COR-L47 (cell line): ENCODE measurements at places on chromosomes 12 and 14.

DNA sequence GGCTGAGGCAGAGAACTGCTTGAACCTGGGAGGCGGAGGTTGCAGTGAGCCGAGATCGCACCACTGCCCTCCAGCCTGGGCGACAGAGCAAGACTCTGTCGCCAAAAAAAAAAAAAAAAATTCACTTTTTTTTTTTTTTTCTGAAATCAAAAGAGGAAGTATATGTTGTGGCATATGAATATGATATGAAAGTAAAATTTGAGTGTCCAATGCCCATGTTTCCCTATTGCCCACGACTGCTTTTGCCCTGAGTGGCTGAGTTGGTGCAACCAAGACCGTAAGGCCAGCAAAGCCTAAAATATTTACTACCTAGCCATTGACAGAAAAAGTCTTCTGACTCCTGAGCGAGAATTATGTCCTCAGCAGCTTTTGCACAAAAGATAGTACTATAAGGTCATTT, 101.7 kb upstream of the PARP11 start:
- DNase-seq: no peak

GRCh38 chr14:77206261-77206824, 24.7 kb downstream of the TMEM63C start:
- no peak for DNase-seq

- no peak for DNase-seq
Measured at GRCh38 chr12:12238605-12239004, 28.2 kb downstream of the LRP6 start.

- no peak for DNase-seq
Measured at GRCh38 chr12:109460538-109460937, 16.6 kb downstream of the KCTD10 start.

- DNase-seq: no peak
Measured at GRCh38 chr12:68479261-68479895, 131.3 kb upstream of the RAP1B start.

- peak; percentile 41 for DNase-seq
Measured at GRCh38 chr12:113030875-113031525, 25.5 kb upstream of the DTX1 start.

- DNase-seq: peak; percentile 59
Measured at GRCh38 chr14:66070542-66071319, 415.4 kb upstream of the CCDC196 start.

- DNase-seq: peak; percentile 59
Measured at GRCh38 chr12:82687021-82688011, 610 bp downstream of the TMTC2 start.

DNA sequence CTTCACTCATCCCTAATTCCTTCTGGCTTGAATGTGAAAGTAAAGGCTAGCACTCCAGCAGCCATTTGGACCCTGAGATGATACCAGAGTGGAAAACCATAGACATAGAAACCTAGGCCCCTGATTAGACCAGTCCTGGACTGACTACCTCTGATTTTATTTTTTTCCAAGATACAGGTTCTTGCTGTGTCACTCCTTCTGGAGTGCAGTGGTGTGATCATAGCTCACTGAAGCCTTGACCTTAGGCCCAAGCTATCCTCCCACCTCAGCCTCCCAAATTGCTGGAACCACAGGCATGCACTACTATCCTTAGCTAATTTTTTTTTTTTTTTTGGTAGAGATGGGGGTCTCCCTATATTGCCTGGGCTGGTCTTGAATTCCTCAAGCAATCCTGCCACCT, 74.4 kb upstream of the STAC3 start:
- no peak for DNase-seq

DNA sequence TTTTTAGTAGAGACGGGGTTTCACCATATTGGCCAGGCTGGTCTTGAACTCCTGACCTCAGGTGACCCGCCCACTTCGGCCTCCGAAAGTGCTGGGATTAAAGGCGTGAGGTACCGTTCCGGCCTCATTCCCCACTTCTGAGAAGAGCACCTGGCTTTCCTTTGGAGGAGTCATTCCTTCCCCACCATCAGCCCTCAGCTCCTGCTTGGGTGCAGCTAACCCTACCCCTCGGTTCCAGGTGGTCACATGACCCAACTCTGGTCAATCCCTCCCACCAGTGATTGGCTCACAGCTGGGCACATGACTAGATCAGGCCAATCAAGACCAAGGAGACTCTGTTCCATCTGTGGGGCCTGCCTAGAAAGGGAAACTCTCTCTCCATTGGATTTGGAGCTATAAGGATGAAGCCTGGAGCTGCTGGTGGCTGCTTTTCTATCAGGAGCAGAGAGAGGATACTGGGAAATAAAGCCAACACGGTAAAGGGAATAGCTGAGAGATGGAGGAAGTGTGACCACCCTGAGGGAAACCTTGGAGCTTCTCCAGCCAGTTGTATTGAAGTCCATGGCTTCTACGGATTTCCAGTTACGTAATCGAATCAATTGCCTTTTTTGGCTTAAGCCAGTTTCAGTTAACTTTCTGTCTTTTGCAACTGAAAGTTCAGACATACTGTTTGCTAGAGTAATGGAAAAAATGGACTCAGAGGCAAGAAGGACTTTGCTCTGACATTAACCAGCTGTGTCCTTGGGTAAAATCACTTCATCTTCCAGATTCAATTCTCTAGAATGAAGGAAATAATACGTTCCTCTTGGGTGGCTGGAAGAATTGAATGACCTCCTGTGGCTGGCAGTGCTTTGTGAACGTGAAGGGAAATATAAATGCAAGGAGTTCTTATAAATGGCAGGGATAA, 19.7 kb upstream of the IFT81 start:
- DNase-seq: no peak

DNA sequence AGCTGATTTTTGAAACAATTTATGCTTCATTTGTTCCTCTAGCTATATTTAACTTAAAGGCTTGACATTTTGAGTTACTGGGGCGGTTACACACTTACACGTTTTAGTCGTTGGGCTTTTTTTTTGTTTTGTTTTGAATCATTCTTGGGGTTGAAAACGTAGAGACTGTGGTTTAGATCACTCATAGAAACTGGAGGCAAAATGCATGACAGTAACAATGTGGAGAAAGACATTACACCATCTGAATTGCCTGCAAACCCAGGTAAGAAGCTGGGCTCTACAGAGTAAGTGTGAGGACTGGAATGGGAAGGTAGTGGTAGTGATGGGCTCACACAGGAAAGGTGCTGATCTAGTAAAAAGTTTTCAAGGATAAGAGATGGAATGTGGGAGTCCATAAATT, at the start of gene CLEC2D:
CLEC2D (plus strand) TSS at position 180 of the 400 bp plus-strand sequence; CDS start at position 202, 22 bp downstream.
- DNase-seq: no peak

DNA sequence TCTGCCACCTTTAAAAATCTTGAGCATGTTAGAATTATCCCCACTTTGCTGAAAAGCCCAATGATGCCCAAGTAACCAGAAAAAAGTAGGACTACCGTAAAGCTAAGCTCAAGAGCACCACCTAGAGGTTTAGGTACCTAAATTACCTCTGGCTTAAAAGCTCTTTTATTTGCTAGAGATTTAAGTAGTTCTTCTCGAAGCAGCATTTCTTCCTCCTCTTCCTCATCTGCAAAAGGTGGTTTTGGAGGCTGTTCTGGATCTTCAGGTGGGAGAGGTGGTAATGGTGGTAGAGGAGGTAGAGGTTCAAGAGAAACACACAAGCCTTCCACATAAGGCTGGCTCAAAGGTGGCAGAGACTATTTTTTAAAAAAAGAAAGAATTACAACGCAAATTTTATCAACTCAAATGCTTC, 26.9 kb downstream of the ZFC3H1 start:
- peak; percentile 84 for DNase-seq

DNA sequence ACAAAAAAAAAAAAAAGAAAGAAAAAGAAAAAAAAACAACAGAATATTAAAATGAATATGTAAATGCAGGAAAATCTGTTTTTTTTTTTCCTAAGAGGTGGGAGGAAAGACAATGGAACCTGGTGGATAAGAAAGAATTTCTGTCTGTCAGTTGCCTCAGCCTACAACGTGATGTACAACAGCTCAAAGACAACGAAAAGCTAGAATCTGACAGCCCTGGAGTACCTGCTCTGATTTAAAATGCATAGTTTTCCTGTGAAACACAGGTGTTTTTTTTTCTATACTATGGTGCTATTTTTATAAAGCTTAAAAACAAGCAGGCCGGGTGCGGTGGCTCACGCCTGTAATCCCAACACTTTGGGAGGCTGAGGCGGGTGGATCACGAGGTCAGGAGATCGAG, 30.0 kb upstream of the ULK1 start:
- DNase-seq: no peak

DNA sequence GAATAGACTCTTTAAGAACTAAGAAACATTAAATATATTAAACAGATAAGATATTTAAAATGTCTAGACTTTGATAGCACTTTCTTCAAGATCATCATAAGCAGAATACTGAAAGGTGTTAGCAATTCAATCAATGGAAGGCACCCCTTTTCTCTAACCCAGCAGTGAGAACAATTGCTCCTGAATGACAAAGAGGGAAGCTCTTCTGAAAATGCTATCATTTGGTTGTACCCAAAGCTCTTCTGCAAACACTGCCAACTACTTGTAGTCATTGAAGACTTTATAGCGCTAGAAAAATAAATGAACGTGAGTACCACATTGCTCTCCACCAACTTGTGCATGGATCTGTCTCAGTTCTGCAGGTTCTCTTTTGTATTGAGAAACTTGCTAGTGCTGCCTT, 62.2 kb upstream of the LMO3 start:
- no peak for DNase-seq

GRCh38 chr12:79534029-79534867, 156.5 kb downstream of the PAWR start:
- DNase-seq: no peak

- DNase-seq: peak; percentile 77
Measured at GRCh38 chr12:2877047-2877952, at the start of the genes FOXM1 and RHNO1. TSS of gene FOXM1 (minus strand) at chr12:2877174. CDS start at chr12:2874478, 2,696 bp downstream. TSS of gene RHNO1 (plus strand) at chr12:2877223. CDS start at chr12:2885367, 8,144 bp downstream.

DNA sequence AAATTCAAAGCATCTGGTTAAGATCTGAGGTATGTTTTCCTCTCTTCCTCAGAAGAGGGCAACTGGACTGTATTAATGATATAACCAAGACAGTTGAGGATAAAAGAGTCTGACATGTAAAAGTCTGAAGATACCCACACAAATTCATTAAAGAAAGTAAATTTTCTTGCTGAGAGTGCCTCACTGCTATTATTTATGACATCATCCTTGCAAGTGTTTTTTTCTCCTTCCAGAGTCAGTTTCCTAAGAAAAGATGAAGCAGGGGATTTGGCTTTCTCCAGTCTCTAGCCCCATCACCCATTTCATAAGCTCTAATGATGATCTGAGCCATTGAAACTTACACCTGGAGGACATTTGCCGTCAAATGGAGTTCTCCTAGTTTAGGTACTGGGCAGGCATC, 21.0 kb upstream of the MYBPC1 start:
- DNase-seq: no peak

DNA sequence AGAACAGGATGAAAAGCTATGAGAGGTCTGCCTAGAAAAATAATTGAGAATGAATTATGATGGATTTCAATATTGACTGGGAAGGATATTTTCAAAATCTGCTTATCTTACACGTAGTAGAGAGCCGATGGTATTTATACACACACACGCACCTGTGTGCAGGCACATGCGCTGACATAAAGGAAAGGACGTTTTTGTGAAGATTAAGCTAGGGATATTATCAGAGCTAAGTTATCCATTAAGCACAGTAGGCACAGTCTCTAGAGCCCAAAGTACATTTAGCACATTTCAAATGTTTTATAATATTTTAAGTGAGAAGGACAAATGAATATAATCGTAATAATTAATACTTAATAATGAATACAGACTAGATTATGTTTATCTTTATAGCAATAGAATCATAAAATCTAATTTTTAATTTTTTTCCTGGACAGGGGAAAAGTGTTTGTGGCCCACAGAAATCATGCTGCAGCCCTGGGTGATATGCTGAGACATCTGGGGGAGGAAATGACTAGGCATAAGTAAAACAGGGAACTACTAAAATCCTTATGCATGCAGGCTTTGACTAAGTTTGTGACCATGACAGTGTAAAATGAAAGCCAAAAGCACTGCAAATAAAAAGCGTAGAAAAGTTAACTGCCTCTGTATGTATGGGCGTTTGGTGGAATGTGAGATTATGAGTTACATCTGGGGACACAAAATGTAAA, 146.1 kb downstream of the KITLG start:
- DNase-seq: no peak

DNA sequence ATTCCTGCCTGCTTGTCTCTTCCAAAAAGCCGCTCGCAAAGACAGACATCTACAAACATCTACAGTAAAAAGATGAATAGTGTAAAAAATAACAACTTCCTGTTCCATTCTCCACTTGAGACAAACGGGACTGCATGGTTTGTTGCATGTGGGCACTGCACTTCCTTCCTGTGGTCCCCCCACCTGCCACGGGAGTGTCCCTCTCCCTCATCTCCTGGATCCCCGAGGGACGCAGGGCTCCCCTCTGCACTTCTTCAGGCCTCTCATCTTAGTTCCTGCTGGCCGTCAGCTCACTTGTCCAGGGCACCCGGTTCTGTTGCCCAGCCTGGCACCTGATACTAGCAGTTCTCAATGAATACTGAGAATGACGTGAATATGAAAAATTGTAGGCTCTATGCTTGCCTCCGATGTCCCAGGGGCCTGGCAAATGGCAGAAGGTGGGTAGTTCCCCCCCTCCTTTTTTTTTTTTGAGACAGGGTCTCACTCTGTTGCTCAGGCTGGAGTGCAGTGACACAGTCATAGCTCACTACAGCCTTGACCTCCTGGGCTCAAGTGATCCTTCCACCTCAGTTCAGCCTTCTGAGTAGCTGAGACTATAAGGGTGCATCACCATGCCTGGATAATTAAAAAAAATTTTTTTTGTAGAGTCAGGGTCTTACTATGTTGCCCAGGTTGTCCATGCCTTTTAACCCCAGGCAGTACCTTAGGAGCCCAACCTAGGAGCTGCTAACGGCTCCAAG, 3.5 kb upstream of the KLC1 start:
- DNase-seq: no peak

GRCh38 chr14:69553252-69553651, 21.4 kb downstream of the CCDC177 start:
- no peak for DNase-seq

DNA sequence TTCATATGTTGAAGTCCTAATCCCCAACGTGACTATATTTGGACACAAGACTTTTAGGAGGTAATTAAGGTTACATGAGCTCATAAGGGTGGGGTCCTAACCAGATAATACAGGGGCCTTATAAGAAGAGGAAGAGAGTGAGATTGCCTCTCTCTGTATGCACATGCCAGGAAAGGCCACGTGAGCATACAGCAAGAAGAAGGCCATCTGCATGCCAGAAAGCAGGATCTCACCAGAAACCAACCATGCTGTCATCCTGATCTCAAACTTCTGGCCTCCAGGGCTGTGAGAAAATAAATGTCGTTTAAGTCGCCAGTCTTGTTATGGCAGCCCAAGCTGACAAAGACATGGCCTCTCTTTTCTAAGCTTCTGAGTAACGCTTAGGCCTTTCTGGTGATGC, 69.0 kb upstream of the GPHB5 start:
- no peak for DNase-seq

GRCh38 chr14:32259368-32260013, 56.4 kb upstream of the RNU6-8 start:
- DNase-seq: peak; percentile 1
